ENCODE measurements at places on chromosomes 11 and 22. TPM values are rescaled to one million over a fixed set of nuclear protein-coding genes. Genes with fewer than 3 reads are reported as not detected.

SCO2 gene
- total RNA-seq, result 5.7 TPM

PTGDR2 gene
- 0.07 TPM for total RNA-seq

OR2D2 gene
- total RNA-seq, result not detected

TMEM191B gene
- total RNA-seq, result 1.3 TPM

PRR33 gene
- total RNA-seq, result not detected

ZPR1 gene
- 61.0 TPM for total RNA-seq

DNAJB7 gene
- total RNA-seq, result not detected

KCNJ5 gene
- not detected for total RNA-seq

P4HA3 gene
- 47.6 TPM for total RNA-seq

OR56A5 gene
- not detected for total RNA-seq

OR10G8 gene
- not detected for total RNA-seq

MRGPRE gene
- total RNA-seq, result 0.11 TPM

ISX gene
- total RNA-seq, result not detected

ANGPTL5 gene
- 0.16 TPM for total RNA-seq

DYNC2H1 gene
- 5.4 TPM for total RNA-seq

SMIM35 gene
- total RNA-seq, result not detected

CCDC87 gene
- 0.49 TPM for total RNA-seq

MAPK1 gene
- 46.9 TPM for total RNA-seq

CCDC90B gene
- 62.6 TPM for total RNA-seq

SYTL2 gene
- total RNA-seq, result 12.5 TPM

MMP12 gene
- total RNA-seq, result 0.04 TPM

TMPRSS5 gene
- 0.08 TPM for total RNA-seq

PGA3 gene
- not detected for total RNA-seq

GDPD4 gene
- not detected for total RNA-seq

KCTD14 gene
- 1.6 TPM for total RNA-seq

CD3D gene
- total RNA-seq, result not detected

TREH gene
- total RNA-seq, result not detected

PHOX2A gene
- total RNA-seq, result not detected

SLC7A4 gene
- total RNA-seq, result not detected

C11orf42 gene
- not detected for total RNA-seq

NPTXR gene
- 9.3 TPM for total RNA-seq

ZNF214 gene
- 0.86 TPM for total RNA-seq

LRRC32 gene
- 0.19 TPM for total RNA-seq

GGTLC3 gene
- not detected for total RNA-seq

GPHA2 gene
- total RNA-seq, result not detected

PLAAT4 gene
- 1.5 TPM for total RNA-seq

OR52I1 gene
- total RNA-seq, result not detected

UCP3 gene
- 1.1 TPM for total RNA-seq

OVOL1 gene
- 0.05 TPM for total RNA-seq

PANX3 gene
- not detected for total RNA-seq

ST14 gene
- 0.10 TPM for total RNA-seq

CDKN1C gene
- total RNA-seq, result 11.2 TPM

SMIM38 gene
- 0.05 TPM for total RNA-seq

TSPAN18 gene
- total RNA-seq, result 3.5 TPM

CBLIF gene
- not detected for total RNA-seq

TRIM5 gene
- total RNA-seq, result 9.1 TPM

LIPT2 gene
- total RNA-seq, result 2.1 TPM

AQP11 gene
- 0.89 TPM for total RNA-seq

OTOG gene
- not detected for total RNA-seq

TSGA10IP gene
- total RNA-seq, result not detected

FAT3 gene
- 0.71 TPM for total RNA-seq

TIMM8B gene
- total RNA-seq, result 59.3 TPM

Measured in A549 treated with dexamethasone at 1 μM for 4 hours (cell line).